HFF-Myc (cell line): ENCODE measurements at places on chromosomes 12 and 14.

- DNase-seq = no peak
Measured at GRCh38 chr12:91609283-91609682, 426.7 kb upstream of the DCN start.

DNA sequence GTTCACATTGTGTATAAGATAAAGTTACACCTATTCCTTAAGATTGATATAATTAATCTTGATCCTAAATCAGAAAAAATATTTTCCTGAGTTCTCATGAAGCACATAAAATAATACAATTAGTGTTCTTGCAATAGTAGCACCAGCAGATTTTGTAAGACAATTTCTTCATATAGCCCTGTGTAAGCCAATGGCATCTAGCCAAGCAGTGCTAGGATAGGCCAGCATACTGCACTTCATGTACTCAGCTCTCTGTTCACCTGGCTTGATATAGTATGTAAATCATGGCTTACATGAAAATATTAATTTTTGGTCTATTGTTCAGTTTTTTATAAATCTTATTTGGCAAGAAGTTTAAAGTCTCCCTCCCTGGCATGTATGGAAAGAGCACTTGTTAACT is 1.9 kb downstream of the KLRF2 start:
- no peak for DNase-seq

- DNase-seq = peak; percentile 42
Measured at GRCh38 chr12:28172434-28173030, 17.7 kb upstream of the CCDC91 start.

DNA sequence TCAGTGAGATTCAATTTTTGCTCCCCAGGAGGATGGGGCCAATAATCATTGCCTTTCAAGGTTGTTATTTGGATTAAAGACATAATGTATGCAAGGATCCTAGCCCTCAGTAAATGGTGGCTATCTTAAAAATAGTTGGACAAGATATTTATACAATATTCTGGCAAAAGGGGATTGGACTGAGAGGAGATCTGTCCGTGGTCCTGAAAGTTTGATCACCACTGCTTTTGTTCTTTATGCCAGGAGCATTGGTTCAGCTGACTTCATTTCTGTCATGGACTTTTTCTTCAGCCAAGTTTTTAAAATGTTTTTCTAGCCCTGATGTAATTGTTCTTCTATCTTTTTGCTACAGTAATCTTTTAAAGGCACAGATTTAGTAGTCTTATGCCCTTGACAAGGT is 70.2 kb upstream of the TCL1A start:
- DNase-seq = no peak

DNA sequence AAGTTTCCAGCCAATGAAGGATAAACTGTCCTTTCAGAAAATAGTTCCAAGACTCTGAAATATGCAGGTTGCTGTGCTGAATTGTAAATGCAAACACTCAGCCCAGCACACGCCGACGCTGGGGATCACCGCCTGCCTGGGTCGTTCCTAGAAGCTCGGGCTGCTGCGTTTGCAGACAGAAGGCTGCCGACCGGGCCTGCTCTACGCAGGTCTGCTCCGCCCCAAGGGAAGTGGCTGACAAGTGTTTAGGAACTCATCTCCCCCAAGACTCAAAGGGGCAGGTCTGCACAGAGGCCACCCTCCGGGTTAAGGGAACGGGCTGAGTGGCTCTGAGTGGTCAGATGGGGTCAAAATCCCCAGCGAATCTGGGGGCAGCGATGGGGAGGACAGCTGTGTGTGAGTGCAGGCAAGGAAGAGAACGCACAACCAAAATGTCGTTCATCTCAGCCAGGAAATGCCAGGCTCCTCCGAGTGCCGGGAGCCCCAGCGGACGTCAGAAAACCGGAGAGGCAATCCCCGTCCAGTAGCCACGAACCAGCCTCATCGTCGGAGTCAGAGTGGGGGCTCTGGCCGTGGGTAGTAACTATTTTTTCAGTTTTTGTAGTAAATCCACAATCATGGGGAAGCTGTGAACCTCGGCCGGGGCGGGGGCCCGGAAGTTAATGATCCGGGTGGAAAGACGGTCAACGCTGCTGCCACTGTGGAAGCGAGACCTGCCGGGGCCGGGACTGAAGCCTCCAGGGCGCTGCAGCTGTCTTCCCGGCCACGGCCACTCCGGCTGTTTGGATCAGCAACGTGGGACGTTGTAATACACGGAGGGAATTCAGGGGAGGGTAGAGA is 6.0 kb downstream of the GALNT9 start:
- no peak for DNase-seq

GRCh38 chr12:42585154-42585840 is 4.2 kb downstream of the PRICKLE1 start:
- DNase-seq = no peak

DNA sequence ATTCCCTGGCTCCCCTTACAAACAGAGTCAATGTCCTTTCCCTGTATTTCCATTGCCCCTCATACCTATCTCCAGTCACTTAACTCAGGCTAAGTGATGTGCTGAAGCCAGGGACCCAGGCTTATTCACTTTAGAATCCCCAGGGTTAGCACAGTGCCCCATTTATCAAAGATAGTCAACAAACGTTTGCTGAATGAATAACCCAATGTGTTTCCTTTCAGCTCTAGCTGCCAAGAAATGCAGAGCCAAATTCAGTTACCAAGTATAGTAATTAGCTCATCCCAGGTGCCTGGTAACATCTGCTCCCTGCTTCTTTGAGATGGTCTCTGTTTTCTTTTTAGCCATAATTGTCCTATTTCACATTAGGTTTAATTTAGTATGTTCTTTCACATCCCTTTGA is 189.5 kb downstream of the PHLDA1 start:
- no peak for DNase-seq

DNA sequence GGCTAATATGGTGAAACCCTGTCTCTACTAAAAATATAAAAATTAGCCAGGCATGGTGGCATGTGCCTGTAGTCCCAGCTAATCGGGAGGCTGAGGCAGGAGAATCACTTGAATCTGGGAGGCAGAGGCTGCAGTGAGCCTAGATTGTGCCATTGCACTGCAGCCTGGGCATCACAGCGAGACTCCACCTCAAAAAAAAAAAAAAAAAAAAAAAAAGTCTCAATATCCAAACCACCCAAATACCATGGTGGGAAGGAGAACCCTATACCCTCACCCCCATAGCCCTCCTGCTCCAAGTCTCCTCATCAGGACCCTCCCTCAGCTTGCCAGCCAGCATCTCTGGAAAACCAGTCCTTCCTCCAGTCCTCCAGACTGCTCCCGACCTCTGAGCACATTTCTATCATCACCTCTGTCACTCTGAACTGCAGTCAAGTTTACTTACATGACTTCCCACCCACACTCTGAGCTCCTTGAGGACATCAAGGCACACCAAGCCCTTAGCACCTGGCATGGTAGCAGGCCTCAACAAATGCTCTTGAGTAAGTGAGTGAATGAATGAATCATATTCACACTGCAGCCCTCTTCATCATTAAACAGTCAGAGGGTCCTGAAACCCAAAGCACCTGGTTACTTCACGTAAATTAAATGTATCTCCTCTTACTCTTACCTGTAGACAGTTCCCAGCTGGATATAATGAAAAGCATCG is 35.2 kb downstream of the NT5DC3 start:
- no peak for DNase-seq

- peak; percentile 17 for DNase-seq
Measured at GRCh38 chr12:88854260-88854659, 274.0 kb upstream of the KITLG start.

DNA sequence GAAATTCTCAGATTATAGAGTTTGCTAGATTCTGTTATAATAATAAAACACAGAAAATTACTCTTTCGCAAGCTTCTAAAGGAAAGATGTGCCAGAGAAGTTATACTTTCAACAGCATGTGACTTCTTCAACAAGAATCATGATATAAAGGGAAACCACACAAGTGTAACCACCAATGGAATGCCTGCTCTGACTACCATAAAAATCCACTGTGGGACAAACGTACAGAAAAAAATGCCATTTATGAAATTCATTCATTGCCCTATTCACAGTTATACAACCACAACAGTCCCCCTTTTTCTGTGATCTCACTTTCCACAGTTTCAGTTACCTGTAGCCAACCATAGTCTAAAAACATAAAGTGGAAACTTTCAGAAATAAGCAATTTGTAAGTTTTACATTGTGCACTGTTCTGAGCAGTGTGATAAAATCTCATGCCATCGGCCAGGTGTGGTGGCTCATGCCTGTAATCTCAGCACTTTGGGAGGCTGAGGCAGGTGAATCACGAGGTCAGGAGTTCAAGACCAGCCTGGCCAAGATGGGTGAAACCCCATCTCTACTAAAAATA is 3.2 kb downstream of the CATSPERB start:
- no peak for DNase-seq

GRCh38 chr14:93269341-93270068 is 62.4 kb downstream of the UBR7 start:
- no peak for DNase-seq

DNA sequence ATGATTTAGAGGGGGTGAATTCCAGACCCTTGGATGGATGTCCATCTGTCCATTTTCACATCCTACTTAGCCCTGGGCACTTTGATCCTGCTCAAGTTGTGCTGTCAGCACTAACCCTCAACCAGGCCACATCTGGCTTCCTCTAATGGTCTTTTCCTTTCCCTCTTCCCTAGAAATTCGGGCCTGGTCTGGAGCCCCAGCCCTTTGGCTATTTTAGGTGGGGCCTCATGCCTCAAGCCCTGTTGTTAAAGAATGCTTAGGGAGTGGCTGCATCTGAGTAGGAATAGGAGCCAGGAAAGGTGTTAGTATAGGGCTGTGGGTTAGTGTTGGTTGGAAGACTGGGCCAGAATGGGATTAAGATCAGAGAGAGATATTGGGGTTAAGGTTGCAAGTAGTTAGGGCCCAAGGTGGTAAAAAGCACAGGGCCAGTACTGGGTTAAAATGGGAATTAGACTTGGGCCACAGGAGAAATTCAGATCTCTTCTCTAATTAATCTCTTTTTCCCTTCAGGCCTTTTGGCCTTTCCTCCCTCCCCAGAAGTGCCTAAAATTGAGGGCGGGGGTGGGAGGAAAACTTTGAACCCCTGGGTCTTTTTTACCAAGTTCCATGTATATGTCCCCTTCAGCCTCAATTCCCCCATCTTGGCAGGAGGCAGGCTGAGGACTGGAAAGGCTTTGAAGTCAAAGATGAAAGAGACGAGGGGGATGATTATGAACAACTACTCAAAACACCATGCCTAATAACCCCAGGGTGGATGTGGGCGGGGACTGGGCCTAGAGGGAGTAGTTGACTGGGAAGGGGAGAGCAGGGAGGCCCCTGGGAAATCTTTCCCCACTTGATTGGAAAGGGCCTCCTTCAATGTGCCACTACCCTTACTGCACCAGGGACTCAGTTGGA is 4.0 kb upstream of the ZNF385A start:
- DNase-seq = no peak
